ENCODE measurements at places on chromosomes 5 and 9.
A peak's percentile ranks its signal among the peaks of the same experiment; 100 is the strongest.

GRCh38 chr9:94638335-94639060 lies 820 bp downstream of the FBP1 start:
- ATAC-seq = no peak

GRCh38 chr5:8905021-8905420 lies 640.9 kb downstream of the SEMA5A start:
- no peak for ATAC-seq

GRCh38 chr5:56142614-56143372 lies 90.3 kb downstream of the ANKRD55 start:
- peak; percentile 73 for ATAC-seq

GRCh38 chr5:45437752-45438151 lies 258.4 kb downstream of the HCN1 start:
- ATAC-seq = no peak

- no peak for ATAC-seq
Measured at GRCh38 chr9:133852431-133852830, 114.3 kb upstream of the SARDH start.

DNA sequence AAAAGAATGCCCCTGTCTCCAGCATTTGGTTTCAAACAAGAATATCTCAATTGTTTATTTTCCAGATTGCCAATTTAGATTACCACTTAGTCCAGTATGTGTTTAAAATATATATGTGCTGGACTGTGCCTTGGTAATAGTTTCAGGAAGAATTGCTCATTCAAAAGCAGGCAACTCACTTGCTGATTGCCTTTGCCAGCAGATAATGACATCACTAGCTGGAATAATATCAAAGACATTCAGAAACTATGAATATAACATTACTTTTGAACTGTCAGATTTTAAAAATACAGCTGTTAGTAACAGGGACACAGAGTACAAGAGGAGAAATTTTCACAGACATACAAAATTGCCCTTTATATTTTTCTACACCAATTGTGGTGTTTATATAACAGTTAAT lies 96.0 kb upstream of the ITGA2 start:
- no peak for ATAC-seq

GRCh38 chr5:149367249-149367971 lies 9.6 kb downstream of the PCYOX1L start:
- peak; percentile 39 for ATAC-seq

DNA sequence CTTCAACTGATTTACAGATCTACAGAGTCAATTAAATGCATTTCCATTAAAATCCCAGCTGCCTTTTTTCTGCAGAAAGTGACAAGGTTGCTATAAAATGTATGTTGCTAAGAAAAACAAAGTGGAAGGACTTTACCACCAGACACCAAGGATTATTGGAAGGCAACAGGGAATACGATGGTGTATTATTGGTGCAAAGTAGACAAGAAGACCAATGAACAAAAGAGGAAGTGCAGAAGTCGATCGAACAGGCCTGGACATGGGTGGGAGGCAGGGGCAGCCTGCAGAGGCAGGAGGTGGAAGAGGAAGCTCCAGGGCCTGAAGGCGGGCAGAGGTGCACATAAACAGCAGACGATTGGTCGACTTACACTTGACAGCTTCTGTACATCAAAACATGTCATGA lies 10.6 kb upstream of the SLC6A19 start:
- ATAC-seq = no peak

- no peak for ATAC-seq
Measured at GRCh38 chr5:56056875-56057274, 62.1 kb upstream of the IL6ST start.

DNA sequence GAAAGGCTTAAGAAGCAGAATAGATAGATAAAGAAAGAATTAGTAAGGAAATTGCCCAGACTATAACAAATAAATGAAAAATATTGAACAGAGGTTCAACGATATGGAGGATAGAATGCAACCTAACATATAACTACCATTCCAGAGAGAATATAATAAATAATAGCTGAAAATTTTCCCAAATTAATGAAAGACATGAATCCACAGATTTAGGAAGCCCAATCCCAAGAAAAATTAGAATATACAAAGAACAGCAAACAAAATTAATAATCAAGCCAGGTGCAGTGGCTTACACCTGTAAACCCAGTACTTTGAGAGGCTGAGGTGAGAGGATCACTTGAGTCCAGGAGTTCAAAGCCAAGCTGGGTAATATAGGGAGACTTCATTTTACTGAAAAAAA lies 27.8 kb upstream of the FNIP1 start:
- ATAC-seq = no peak

DNA sequence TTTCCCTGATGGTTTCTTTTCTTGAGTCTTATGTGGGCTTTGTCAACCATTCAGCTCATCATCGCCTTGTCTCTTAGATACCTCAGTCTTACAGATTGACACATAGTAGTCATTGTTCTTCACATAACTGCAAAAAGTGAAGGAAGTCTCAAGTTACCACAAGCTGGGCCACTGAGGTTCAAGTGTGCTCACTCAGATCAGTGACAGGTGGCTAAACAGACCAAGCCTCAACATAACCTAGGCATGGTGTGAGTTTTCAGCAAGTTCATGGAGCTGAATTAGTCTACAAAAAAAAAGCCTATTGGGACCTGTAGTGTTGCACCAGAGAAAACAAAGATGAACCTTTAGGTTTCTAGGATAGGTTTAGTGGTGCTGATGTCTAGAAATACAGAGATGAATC lies 58.2 kb downstream of the RFK start:
- no peak for ATAC-seq

GRCh38 chr5:89998519-89999305 lies 410.8 kb downstream of the CETN3 start:
- ATAC-seq = no peak

DNA sequence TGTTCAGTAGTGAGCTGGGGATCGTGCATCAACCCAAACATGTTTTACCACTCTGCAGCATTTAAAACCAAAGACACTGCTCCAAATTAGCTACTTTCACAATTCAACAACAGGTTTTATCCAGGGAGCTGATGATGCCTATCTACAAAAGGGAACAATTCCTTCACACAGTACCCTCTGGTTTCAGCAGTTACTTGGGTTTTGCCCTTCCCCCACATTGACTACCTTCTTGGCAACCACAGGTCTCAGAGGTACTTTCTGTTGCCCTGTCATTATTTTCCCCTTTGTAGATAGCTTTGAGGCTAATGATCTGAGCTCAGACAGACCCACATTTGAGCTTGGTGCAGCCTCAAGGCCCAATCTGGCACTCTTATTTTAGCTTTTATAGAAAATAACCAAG lies 96.1 kb downstream of the WDR41 start:
- no peak for ATAC-seq

DNA sequence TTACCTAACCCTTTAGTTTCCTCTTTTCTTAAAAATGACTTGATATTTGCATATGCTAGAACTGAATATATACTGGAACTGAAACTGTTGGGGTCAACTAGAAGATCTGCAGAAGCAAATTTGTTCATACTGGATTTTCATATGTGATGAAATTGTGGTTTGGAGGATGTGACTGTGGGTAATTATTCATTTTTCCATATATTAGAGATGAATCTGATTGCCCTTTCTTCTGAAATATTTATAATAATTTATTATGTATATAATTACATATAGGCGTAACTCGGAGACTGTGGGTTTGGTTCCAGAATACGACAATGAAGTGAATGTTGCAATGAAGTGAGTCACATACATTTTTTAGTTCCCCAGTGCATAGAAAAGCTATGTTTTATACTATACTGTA lies 149.1 kb downstream of the ATP10B start:
- ATAC-seq = peak; percentile 56

GRCh38 chr9:1647776-1648175 lies 367.4 kb upstream of the SMARCA2 start:
- ATAC-seq = no peak

DNA sequence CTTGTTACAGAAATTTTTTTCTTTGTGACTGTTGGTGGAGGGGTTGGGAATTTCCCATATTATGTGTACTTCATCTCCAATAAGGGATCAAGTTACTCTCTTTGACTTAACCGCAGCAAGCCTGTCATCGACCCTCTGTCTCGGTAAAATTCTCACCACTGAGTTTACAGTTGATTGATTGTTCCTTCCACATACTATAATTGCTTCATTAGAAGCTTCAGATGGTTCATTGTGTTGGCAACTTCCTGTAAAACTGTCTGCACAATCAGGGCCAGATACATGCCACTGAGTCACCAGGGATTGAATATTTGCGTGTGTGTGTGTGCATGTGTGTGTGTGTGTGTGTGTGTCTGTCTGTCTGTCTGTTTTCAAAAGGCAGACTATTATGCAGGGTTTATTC lies 176.6 kb downstream of the ZNF462 start:
- ATAC-seq = no peak

- no peak for ATAC-seq
Measured at GRCh38 chr5:53438486-53439472, 41.6 kb upstream of the FST start.

DNA sequence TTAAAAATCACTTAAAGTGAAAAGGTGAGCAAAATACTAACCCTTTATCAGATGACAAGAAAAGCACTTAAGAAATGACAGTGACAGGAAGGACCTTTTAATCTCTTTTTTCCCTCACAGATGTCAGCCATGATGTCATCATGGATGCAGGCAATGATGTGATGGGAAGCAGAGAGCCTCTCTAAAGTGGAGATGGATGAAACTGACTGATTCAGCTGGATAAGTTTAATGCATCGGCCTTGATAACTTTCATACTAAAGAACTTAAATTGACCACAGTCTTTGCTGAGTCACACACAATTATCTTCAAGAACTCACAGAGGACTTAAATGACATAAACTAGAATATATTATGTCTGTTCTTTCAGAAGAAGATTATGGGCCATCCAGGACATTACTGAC lies 153.2 kb upstream of the FGF10 start:
- ATAC-seq = no peak

- no peak for ATAC-seq
Measured at GRCh38 chr9:105881021-105881420, 186.7 kb downstream of the TMEM38B start.

- no peak for ATAC-seq
Measured at GRCh38 chr5:74853256-74853655, 12.9 kb downstream of the FAM169A start.

DNA sequence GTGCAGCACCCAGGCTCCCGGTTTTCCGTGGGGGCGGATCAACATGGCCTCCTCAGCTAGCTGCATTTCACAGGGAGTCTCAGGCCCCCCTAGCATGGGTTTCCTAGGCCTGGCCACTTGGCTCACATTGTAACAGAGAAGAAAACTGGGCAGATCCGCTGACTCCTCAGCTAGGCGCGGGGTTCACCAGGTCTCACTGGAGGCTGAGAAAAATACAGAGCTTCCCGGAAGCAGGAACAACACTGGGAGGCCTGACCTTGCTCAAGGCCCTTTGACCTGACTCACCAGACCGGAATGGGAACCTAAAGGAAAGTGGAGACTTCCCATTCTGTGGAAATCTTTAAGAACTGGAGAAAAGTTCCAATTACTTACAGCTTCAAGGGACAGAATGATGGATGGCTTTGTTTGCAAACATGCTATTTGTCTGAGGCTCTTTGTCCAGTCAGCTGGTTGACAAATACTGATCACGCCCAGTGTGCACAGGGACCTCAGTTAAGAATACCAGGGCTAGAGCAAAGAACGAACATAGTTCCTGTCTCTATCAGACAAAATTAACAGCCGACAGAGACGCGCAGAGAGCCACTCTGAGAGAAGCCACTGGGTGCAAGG lies 88.7 kb upstream of the LRRTM2 start:
- ATAC-seq = no peak

DNA sequence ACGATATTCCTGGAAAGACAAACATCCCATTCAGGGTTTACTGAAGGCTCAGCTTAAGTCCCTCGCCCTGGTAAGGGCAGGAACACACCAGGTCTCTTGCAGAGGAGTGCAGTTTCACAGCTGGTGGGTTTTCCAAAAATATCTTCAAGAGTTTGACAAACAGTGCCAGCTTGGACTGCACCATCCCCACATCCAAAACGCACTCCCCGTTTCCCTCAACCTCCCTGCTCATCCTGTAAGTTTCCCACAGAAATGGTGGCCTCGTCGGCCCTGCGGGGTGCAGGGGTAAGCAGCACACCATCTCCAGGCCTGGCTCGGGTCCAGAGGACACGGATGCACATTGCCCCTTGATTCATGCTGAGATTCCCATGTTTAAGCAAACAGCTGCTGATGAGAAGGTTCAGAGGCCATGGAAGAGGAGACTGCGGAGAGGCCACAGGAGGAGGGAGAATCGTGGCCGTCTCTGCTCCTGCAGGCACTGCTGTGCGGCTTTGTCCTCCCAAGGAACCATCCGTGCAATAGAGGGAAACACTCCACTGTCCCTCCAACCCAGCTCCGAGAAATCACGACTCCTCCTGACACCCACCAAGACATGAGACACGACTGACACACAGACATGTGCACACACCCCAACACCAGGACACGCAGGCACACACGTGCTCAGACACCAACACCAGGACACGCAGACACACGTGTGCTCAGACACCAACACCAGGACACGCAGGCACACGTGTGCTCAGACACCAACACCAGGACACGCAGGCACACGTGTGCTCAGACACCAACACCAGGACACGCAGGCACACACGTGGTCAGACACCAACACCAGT lies 24.0 kb upstream of the SLC12A7 start:
- ATAC-seq = no peak

GRCh38 chr5:59645380-59645779 lies 248.1 kb downstream of the PDE4D start:
- no peak for ATAC-seq

- ATAC-seq = no peak
Measured at GRCh38 chr9:137462986-137463930, 4.1 kb upstream of the NSMF start.

DNA sequence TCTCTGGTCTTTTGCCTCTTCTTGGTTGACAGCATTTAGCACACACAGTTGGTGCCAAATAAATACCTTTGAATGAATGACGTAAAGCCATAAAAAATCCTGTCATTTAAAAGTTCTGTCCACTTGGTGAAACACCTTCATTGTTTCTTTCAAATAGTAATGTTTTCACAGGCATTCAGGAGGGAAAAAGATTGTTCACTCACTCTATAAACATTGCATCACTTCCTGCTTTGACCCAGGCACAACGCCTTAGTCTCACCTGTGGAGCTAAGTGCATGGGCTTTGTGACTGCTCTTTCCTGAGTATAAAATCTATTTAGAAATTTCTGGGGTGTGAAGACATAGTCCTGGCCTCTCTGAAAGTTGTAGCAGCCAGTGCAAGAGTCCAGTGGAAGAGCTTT lies 88.9 kb upstream of the CXCL14 start:
- ATAC-seq = no peak

GRCh38 chr9:134559013-134559412 lies 82.6 kb upstream of the COL5A1 start:
- ATAC-seq = no peak

GRCh38 chr5:41240985-41241384 lies 27.7 kb upstream of the C6 start:
- ATAC-seq = no peak

DNA sequence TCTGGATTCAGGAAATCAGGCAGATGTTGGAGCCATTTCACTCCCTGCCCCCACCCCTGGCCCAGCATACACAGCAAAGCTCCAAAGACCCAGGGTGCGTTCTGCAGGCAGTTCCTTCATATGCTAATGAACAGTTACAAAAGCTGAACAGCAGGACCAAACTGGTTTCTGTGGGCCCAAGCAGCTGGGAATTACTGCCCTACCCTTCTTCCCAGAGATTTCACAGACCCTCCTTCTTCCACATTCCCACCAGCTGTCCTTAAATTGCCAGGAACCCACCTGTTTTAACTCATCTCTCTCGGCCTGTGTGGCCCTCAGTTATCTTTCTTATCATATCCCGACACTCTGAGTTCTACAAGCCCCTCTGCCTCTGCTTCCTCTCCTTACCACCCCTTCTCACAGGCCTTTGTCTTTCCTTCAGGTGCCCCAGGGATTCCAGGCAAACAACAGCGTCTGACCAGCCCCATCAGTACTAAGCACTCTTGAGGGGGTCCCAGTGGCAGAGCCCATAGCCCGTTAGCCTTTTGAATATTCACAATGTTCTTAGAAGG lies 10.6 kb upstream of the F2RL1 start:
- ATAC-seq = no peak
